ENCODE measurements at places on chromosomes 1 and 21. TPM values are rescaled to one million over a fixed set of nuclear protein-coding genes. Genes with fewer than 3 reads are reported as not detected.

The TNFSF4 gene
- polyA plus RNA-seq: 0.06 TPM

The SIK1 gene
- polyA plus RNA-seq: 14.0 TPM

The S100A1 gene
- 0.67 TPM for polyA plus RNA-seq

DNA sequence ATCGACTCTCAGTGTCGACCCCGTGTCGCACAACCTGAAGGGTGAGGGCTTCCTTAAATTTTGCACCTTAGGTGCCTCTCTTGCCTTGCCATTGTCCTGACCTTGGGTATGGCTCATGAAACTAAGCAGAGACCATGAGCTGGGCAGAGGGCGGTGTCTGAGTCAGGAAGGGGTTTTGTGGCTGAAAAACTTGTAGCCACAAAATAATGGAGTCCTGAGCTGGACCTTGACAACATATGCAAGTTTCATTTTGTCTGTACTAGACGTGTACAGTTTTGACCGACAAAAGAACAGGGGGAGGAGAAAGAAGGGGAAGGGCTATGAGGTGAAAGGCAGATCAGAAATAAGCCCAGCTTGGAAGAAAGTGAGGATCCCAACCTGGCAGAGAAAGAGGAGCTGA lies 8.3 kb upstream of the RUNX1 start:
- no peak for DNase-seq

DNA sequence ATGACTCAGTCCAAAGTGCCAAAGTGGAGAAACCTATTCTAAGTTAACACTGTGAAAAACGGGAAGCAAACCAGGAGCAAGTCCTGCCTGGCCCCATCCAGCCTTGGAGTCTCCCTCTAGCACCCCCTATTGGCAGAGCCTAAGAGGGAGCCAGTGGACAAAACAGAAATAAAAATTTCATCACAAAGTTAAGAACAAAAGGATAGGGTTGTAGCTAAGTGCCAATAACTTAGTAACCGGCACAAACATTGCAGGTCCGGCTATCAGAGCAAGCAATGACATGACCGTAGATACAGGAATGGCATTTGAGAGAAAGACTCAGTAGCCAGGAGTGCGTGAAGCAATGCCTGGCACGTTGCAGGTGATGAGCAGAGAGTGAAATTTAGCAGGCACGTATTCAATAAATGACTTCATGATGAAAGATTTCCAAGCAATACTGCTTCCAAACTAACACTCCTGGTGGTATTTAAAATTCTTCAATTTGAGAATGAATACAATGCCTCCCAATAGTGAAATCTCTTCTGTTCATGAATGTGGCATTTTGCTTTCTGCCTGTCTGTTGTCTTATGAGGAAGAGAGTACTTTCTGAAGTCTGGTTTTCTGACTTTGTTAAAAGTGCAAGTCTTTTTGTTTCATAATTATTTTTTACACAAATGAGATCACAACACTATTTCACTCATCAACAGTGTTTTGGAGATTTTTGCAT lies 391.0 kb downstream of the OMA1 start:
- no peak for DNase-seq

DNA sequence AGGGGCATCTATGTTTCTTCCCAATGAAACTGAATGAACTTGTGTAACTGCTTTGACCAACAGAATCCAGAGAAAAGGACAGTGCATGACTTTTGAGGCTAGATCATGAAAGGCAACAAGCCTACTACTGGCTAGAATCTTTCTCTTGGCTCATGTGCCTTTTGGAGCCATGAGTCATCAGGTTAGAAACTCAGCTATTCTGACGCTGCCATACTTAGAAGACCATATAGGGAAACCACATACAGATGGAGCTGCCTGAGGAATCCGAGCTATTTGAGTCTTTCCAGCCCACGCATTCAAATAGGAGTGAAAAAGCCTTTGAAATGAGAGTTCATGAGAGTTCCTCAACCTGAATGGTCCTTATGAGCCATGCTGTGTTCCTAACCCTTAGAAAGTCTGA lies 738.5 kb upstream of the CHRM3 start:
- DNase-seq: peak; percentile 7

DNA sequence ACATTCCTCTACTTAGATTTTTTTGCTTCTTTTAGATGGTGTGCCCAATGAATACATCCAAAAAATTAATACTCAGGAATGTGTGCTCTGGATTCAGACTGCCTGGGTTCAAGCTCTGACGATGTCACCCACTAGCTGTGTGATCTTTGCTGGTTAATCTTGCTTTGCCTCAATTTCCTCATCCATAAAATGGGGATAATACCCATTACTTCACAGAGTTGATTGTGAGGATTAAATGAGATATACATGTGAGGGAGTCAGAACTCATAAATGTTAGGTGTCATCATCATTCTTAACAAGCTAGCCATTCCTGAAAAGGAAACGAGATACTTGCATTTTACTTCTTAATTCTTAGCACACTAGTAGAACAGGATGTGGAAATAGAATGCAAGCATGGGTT lies 12.9 kb upstream of the TTF2 start:
- no peak for DNase-seq

GRCh38 chr1:225917101-225917500 lies 6.9 kb downstream of the PYCR2 start:
- no peak for DNase-seq

DNA sequence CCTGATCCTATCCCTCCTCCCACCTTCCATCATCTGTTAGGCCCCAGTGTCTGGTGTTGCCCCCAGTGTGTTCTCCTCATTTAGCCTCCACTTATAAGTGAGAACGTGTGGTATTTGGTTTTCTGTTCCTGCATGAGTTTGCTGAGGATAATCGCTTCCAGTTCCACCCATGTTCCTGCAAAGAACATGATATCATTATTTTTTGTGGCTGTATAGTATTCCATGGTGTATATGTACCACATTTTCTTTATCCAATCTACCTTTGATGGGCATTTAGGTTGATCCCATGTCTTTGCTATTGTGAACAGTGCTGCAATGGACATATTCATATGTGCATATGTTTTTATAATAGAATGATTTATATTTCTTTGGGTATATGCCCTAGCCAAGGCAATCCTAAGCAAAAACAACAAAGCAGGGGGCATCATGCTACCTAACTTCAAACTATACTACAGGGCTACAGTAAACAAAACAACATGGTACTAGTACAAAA lies 142.9 kb downstream of the TNFSF18 start:
- DNase-seq: no peak

GRCh38 chr1:9942399-9942938 lies 722 bp downstream of the LZIC start:
- peak; percentile 44 for DNase-seq

- DNase-seq: no peak
Measured at GRCh38 chr1:159828581-159829272, 2.1 kb downstream of the SLAMF8 start.

DNA sequence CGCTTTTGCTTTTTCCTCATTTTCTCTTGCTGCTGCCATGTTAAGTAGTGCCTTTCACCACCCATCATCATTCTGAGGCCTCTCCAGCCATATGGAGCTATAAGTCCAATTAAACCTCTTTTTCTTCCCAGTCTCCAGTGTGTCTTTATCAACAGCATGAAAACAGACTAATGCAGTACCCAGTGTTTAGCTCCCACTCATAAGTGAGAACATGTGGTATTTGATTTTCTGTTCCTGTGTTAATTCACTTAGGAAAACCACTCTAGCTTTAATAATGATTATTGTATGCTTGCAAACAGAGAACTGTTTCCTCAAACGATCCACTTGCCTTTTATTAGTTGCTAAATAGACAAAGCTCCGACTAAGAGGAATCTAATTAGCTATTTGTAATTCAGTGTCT lies 43.3 kb downstream of the IL23R start:
- DNase-seq: no peak

The OR14I1 gene
- polyA plus RNA-seq: not detected

DNA sequence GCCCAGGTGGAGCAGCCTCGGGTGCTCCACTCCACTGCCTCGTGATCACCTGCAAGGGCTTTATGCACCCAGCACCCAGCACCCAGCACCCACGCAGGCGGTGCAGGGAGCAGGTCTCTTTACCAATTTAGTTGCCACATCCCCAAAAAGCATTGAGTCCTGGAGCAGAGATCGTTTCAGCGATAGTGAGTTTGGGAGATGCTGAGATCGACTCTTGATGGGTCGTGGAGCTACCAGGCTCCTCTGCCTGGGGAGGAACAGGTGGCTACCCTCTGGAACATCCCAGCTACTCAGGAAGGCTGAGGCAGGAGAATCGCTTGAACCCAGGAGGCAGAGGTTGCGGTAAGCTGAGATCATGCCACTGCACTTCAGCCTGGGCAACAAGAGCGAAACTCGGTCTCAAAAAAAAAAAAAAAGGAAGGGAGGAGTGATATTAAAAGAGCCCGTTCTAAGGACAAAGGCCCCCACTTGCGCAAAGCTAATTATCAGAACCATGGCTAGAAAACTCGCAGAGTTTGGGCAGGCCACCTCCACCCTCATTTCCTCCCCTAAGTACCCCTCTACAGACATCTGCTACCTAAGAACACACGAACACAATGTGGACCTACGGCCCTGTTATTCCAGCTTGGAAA lies 106.5 kb upstream of the SLC45A1 start:
- no peak for DNase-seq

DNA sequence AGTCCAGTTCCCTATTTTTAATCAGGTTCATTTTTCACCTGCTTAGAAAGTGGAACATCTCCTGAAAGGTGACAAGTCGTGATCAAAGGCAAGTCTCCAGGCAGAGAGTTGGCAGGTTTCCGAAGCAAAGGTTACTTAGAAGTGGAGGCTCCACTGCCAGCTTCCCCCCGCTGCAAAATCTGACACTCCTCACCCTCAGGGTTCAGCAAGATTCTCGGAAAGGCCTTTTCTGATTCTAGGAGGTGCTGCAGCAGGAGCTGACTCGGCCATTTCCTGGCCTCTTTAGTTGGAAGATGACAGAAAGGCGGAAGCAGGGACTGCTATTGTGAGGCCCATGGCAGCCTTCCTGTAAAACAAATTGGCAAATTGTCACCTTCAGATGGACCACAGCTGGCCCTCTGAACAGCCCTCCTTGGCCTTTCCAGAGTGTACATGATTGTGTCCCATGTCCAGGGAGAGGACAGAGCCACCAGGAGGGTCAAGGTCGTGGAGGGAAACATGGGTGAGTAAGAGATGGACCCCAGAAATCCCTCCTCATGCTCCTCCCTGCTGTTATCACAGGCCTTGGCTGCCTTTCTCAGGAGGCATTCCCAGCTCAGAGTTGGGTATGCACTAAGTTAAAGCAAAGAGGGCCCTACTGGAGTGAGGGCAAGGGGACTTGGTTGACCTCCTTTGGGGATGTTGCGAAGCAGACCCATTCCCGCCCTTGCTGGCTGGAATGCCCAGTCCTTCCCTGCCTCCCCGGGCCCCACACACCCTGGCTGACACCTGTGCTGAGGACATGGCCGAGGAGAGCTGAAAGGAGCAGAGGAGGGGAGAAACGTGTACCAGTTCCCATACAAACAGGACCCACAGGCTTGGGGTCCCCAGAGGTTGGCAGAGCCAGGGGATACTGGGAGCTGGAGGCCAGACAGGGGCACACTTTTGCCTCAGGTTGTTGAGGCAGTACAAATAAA lies 115.5 kb upstream of the IRF2BP2 start:
- no peak for DNase-seq

- no peak for DNase-seq
Measured at GRCh38 chr1:116981521-116982037, 20.0 kb upstream of the CD101 start.

- DNase-seq: peak; percentile 5
Measured at GRCh38 chr21:32728456-32728839, 635 bp upstream of the SYNJ1 start.

DNA sequence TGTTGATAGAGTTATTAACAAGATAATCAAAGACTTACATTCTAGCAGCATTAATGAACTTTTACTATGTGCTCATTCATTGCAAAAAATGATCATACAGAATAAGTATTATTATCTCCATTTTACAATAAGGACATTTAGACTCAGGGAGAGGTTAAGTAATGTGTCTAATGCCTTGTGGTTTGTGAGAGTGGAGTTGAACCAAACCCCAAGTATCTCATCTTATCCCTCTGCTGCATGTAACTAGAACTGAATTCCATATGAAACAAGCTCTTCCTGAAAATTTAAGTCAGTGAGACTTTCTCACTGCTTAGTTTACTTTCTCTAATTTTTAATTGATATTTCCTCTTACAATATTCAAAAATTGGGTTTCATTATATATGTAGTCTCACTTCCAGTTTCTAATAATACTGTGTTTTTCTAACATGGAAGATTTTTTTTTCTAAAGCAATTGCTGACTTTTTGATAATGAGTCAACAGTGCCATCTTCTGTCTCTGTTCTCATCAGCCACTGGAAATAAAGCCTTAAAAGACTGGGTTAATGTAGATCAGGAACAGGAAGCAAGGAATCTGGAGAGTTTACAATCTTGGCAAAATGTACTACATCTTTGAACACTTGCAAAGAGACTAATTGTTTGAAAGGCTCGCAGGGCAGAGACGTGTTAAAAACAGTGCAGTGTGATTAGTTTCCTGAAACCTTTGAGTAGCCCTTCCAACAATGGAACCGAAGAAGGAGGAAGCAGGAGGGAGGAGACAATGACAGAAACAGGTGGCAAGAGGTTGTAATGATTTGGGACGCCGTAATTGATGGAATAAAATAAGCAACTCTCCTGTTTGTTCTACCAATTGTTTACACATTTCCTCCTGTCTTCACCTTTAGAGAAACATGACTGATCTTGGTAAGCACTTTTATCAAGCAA lies 567.6 kb downstream of the MRPL39 start:
- no peak for DNase-seq

DNA sequence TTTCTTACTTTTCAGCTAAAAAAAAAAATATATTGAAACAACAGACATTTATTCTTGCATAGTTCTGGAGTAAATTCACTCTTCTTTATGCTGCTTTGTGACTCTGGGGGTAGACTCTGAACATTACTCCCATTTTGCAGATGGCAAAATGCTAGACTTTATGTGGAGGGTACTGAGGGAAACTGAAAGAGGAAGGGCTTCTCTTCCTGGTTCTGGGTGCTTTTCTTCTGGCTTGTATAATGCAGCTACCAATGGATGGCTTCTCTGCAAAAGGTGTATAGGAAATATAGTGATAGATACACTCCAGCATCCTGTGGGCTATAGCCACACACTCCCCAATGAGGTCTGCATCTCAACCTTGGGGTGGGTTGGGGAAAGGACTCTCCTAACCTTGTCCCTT lies 19.7 kb upstream of the ZBTB40 start:
- no peak for DNase-seq

- peak; percentile 69 for DNase-seq
Measured at GRCh38 chr1:153506831-153507413, 28.9 kb downstream of the S100A6 start.

The FAM110D gene
- polyA plus RNA-seq: 0.04 TPM

- no peak for DNase-seq
Measured at GRCh38 chr1:244283772-244284171, 167.9 kb downstream of the ADSS2 start.

- no peak for DNase-seq
Measured at GRCh38 chr1:175116210-175116798, 48.7 kb downstream of the TNN start.

The TEDDM1 gene
- polyA plus RNA-seq: not detected

- peak; percentile 71 for DNase-seq
Measured at GRCh38 chr1:212457740-212458338, 25.1 kb downstream of the NENF start.
